ENCODE measurements at places on chromosomes 2 and 18. TPM values are rescaled to one million over a fixed set of nuclear protein-coding genes. Genes with fewer than 3 reads are reported as not detected.

The ST8SIA5 gene
- 0.76 TPM for total RNA-seq

The C1QL2 gene
- total RNA-seq = not detected

GRCh38 chr2:28822036-28822435, 11.4 kb downstream of the SPDYA start:
- H3K27me3 ChIP-seq = no peaks in the 10 kb centered on the region
- no peaks in the 10 kb centered on the region for H3K4me1 ChIP-seq
- no peak overlapping the region for H3K27ac ChIP-seq

- H3K4me3 ChIP-seq = no peak overlapping the region
- no peaks in the 10 kb centered on the region for H3K27me3 ChIP-seq
These were observed 1.2 kb upstream of the ANO7 start for GRCh38 chr2:241187101-241187917.

- H3K4me1 ChIP-seq = peaks cover 56% of the 10 kb centered on the region
- H3K36me3 ChIP-seq = peaks cover 5% of the 10 kb centered on the region
- no peak overlapping the region for H3K4me3 ChIP-seq
- DNase-seq = no peak
- H3K27me3 ChIP-seq = no peaks in the 10 kb centered on the region
These were observed 7.4 kb downstream of the SOCS6 start for GRCh38 chr18:70296289-70296688.

DNA sequence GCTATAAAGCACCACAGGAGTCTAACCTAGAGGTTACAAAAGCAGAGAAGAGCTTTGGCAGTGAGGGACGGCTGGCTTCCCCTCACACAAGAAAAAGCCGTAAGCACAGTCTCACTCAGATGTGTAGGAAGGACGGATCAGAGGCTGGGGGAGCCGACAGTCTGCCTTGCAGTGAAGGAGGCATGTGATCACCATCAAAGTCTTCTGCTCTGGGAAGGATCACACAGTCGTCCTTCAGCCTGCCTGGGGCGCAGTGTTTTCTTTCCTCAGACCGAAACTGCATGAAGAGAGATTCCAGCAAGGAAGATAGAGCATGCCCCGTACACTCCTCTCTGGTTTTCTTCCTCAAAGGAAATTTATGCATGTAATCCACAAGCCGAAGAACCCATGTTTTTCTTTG, 24.1 kb downstream of the GATA6 start:
- H3K4me1 ChIP-seq = peaks cover 23% of the 10 kb centered on the region
- peak overlapping the region; percentile 75 for H3K4me3 ChIP-seq
- H3K27me3 ChIP-seq = no peaks in the 10 kb centered on the region
- H3K27ac ChIP-seq = peak overlapping the region; percentile 91

GRCh38 chr2:225600444-225600843, 200.9 kb downstream of the NYAP2 start:
- H3K4me1 ChIP-seq = peaks cover 29% of the 10 kb centered on the region
- no peak overlapping the region for H3K27ac ChIP-seq
- DNase-seq = no peak
- no peaks in the 10 kb centered on the region for H3K36me3 ChIP-seq
- no peaks in the 10 kb centered on the region for H3K27me3 ChIP-seq
- no peak overlapping the region for H3K4me3 ChIP-seq

Data from osteocyte (in vitro differentiated cells).